ENCODE measurements at places on chromosomes 2 and 18.
A peak's percentile ranks its signal among the peaks of the same experiment; 100 is the strongest.

DNA sequence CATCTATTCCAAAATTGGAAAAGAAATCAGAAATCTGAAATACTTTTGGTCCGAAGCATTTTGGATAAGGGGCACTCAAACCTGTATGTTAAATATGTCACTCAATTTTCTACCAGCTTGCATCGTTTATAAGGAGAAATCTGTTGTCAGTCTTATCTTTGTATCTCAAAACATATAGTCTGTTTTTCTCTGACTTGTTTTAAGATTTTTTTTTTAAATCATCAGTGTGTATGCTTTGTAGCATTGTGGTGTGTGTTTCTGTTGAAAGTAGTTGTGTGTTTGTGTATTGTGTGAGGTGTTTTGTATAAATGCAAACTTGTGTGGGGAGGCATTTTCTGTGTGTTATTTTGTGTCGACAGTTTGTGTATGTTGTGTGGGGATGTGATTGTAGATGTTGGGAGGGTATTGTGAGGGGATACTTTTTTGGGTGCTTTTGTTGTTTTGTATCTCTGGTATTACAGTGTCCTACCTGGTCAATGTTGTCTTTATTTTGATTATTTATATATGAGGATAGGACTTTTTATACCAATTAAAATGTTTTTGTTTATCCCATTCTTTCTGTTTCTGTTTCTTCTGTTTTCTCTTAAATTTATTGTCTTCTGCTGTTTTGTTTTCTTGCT lies 30.9 kb downstream of the SMCHD1 start:
- peak; percentile 41 for DNase-seq

GRCh38 chr2:30903326-30903725 lies 96.1 kb upstream of the CAPN13 start:
- no peak for DNase-seq

DNA sequence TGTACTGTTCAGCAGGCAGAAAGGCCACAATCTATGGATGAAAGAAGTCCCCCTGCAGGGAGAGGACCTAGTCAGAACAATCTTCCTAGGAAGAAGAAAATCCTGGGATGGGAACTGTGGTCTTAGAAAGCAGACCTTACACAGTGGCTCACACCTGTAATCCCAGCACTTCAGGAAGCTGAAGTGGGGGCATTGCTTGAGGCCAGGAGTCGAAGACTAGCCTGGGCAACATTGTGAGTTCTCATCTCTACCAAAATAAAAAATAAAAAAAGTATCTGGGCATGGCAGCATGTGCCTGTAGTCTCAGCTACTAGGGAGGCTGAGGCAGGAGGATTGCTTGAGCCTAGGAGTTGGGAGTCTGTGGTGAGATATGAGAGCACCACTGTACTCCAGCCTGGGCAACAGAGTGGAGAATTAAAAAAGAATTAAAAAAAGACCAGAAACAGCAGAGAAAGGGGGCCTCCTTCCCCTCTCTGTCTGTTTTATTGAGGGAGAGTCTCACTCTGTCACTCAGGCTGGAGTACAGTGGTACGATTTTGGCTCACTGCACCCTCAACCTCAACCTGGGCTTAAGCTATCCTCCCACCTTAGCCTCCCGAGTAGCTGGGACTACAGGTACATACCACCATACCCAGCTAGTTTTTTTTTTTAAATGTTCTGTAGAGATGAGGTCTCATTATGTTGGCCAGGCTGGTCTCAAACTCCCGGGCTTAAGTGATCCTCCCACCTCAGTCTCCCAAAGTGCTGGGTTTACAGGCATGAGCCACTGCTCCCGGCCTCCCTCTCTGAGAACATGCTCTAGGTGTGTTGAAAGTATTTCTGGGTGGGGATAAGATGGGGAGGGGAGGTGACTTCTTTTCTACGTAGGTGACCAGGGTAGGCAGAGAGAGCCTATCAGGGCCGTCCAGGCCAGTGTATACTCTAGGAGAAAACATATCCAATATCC lies 7.4 kb downstream of the RHOB start:
- DNase-seq = no peak

- no peak for DNase-seq
These were observed 11.8 kb upstream of the DUSP2 start for GRCh38 chr2:96156926-96157648.

DNA sequence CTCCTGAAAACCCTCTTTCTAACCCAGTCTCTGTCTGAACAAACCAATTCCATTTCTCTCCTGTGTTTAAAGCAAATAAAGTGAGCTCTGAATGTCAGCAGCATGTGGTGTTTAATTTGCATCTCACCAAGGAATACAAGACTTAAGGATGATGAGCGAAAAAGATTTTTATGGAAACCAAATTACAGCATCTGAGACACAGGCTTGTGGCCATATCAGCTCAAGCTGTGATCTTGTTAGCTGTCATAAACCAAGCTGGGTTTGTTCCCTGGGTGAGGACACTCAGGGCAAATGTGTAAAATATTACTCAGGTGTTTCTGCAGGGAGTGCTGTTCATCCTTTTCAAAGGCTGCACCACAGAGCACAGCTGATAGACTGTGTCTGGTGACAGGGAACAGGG lies 129.3 kb upstream of the REV1 start:
- no peak for DNase-seq

DNA sequence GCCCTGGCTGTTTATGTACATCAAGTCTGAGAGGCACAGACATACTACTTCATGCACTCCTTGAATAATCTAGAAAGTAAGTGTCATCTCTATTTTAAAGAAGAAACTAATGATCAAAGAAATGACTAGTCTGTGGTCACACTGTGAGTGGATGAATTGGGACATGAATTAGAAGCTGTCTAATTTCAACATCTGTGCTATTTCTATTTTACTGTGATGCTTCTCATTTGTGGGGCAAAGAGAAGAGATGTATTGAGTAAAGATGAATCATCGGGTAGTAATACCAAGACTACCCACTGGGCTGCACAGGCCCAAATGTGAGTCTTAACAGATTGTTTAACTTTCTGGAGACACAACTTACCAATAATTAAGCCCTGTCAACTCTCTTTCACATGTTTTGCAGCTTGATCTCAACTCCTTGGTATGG lies 42.4 kb upstream of the MTIF2 start:
- peak; percentile 39 for DNase-seq

DNA sequence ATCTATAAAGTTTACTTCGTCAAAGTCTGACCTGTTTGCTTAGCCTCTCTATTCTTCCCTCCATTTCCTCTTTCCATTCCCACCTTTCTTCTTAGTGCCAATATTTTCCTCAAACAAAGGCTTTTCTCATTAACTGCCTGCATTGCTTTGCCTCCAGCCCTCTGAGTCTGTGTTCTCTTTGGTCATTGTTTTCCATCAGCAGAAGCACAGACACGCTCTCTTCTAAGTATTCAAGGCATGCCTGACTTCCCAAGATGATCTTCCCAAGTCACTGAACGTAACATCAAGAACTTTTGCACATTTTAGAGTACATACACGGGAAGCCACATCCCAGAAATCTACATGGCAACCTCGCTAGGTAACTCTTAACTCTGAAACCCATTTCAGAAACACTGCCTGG lies 32.6 kb upstream of the ANXA4 start:
- DNase-seq = no peak

GRCh38 chr2:54672590-54673456 lies 50.6 kb upstream of the EML6 start:
- peak; percentile 22 for DNase-seq

- DNase-seq = peak; percentile 69
These were observed 218.3 kb downstream of the PTGR3 start for GRCh38 chr18:74990563-74991081.

DNA sequence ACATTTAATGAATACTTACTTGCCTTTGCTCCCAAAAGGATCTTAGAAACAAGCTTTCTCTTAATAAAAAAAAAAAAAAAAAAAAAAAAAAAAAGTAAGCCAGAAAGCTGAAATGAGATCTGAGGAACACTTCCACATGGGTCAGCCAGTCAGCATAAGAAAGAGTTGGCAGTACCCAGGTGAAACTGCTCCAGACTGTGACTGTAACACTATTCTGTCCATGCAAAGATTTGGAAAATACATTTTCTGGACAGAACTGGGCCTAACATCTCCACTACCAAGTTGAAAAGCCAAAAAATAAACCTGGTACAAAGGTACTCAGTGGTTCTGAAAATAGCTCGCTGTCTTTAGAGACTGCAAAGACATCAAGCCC lies 135.7 kb downstream of the THADA start:
- no peak for DNase-seq

DNA sequence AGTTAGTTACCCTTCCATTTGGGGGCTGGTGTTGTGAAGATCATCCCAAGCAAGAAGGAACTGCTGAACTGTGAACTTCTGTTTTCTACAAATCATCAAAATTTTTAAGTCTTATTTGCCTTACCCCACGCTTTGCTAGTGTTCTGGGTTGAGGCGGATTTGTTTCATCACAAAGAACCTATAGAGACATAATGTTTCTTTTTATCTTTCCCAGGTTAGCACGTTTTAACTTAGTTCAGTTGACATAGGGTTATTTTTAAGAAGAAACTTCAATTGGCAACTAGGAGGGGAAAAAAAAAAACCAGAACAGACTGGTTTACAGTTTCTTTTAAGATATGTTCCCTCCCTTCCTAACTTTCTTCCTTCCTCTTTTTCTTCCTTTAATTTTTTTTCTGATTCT lies 31.1 kb upstream of the CERS6 start:
- no peak for DNase-seq

GRCh38 chr2:203649176-203649814 lies 57.1 kb upstream of the CD28 start:
- DNase-seq = no peak

DNA sequence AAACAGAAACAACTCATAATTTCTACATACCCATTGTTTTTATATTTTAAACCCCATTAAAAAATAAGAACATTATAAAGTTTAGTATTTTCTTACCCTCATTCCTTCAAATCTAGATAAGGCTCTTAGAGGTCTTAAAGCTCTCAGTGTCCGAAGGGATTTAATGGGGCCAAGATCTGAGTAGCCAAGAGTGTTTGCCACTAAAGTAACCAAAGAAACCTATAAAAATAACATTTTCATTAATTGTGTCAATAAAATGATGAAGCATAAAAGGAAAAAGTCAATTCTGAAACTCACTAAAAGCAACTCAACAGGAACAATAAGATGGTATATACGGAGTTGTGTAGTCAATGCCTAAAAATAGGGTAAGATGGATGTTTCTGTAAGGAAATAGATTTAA lies 105.4 kb upstream of the SCN1A start:
- DNase-seq = no peak

DNA sequence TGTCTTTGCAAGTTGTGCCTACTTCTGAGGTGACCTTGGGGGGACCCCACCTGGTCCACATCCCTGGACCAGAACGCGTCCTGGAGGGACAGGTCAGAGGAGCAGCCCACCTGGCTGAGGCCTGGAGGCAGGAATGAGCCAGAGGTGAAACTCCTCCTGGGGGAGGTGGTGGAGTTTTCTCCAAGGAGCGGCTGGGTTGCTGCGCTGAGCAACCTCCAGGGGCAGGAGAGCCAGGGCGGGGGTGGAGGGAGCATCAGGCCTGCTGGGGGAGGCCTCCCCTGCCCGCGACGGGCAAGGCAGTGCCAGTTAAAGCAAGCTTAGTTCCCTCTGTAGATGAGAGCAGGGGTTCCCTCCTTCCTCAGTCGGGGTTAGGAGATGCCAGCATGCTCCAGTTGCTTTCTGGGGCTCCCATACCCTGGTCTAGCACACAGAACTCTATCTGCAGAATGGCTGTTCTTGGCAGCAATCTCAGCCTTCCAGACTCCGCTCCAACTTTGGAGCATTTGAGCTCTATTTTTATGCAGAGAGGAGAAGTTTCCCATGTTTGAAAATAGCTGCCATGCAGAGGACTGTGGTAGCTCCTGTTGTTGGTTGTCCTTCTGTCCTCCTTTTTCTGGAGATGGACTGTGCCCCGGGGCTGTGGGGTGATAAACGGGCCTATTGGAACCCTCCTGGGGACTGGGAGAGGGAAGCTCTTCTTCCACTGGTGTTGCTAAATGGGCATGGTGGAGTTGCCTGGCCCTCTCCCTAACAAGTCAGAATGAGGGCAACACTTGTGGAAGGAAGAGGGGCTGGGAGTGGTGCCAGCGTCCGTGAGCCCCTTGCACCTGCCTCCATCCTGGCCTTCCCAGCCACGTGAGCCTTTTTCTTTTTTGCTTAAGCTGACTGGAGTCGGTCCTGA lies 39.1 kb downstream of the B3GNT2 start:
- DNase-seq = no peak

- no peak for DNase-seq
These were observed 19.0 kb downstream of the NABP1 start for GRCh38 chr2:191696966-191697365.

DNA sequence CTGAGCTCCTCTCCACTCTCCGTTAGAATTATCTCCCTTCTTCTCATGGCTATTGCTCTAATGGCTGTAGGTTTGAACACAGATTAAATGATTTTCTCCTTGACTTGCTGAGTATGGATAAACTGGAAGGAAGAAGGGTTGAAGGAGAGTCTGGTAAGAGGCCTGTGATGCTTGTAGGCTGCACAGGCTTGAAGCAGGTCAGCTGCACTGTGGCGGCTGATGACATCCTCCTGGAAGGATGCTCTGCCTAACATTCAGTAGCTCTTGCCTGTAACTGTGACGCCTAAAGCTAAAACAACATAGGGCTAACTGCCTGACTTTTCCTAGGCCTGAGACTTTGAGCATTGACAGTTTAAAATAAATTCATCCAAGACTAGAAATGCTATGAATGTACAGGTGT lies 166.3 kb downstream of the MREG start:
- no peak for DNase-seq

DNA sequence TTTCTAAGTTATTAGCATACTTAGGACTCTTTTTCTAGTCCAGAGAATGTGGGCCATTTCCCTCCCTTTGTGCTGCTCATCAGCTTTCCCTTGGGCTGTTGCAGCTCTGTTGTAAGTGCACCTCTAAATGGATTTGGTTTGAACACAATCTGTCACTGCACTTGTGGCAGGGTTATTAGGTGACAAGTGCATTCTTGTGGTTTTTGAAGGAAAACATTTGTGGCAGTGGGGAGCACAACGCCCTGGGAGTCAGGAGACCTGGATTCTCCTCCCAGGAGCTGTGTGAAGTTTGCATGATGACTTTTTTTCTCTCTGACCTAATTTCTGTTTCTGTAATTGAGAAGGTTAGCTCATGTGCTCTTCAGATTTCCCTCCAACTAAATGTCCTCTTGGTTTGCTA lies 630.9 kb upstream of the FAM98A start:
- DNase-seq = no peak

- peak; percentile 60 for DNase-seq
These were observed 72.2 kb downstream of the DSC3 start for GRCh38 chr18:30970196-30970816.

GRCh38 chr2:64221935-64222334 lies 77.7 kb upstream of the PELI1 start:
- DNase-seq = no peak

DNA sequence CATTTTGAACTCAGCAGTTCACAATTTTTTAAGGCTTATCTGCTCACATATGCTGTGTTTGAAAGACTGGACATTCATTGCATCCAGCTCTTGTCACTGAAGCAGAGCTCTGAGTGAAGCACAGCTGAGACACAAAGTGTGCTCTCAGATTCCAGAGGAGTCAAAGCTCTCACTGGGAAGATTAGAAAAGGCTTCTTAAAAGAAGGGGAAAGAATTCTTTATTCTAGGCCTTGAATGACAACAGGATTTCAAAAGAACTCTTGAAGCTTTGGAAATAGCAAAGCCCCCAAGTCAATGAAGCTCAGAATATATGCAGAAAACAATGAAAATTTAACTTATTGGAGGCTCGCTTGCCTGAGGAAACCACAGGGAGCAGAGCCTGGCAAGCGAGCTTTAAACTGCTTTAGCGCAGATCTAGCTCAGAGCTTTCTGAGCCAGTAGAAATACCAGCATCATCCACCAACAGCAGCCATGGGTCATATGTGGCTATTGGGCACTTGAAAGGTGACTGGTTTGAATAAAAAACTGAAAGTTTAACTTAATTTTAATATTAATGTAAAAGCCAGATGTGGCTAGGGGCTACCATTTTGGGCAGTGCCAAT lies 369.7 kb downstream of the OSR1 start:
- DNase-seq = no peak

- DNase-seq = no peak
These were observed 6.4 kb downstream of the RAB31 start for GRCh38 chr18:9714266-9715087.

Measured in hematopoietic multipotent progenitor cell treated with erythropoietin and hydrocortisone succinate and interleukin-3 and kit ligand, for 4 days (in vitro differentiated cells).